Activated T-helper 1 cell treated with Interleukin-2 at 50 U/mL for 16 hours (primary cell): ENCODE measurements at places on chromosomes 11 and 22.

- DNase-seq: no peak
Measured at GRCh38 chr22:32548039-32548438, 73.4 kb downstream of the FBXO7 start.

DNA sequence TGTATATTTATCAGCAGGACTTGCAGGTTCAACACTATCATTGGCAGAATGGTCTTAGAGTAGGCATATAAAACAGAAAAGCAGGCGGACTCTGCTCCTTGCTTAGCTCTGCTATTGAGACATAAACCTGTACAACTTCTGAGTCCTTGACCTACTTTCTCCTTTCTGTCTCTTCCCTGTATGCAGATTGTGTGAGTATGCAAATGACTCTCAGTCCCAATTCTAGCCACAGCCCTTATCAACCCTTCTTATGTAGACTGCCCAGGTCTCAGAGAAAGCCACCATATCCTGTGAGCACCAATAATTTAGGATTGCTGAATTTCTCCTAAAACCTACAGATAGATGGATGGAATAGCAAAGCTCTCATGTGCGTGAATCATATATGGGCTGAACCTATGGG lies 367.6 kb upstream of the DDI1 start:
- no peak for DNase-seq

GRCh38 chr11:58787903-58788302 lies 56.2 kb upstream of the GLYAT start:
- DNase-seq: no peak

- no peak for DNase-seq
Measured at GRCh38 chr11:1054143-1055108, 17.9 kb upstream of the MUC6 start.

- DNase-seq: no peak
Measured at GRCh38 chr22:32846780-32847491, 45.4 kb downstream of the TIMP3 start.

GRCh38 chr11:61032824-61033223 lies 61.3 kb downstream of the CD6 start:
- no peak for DNase-seq

DNA sequence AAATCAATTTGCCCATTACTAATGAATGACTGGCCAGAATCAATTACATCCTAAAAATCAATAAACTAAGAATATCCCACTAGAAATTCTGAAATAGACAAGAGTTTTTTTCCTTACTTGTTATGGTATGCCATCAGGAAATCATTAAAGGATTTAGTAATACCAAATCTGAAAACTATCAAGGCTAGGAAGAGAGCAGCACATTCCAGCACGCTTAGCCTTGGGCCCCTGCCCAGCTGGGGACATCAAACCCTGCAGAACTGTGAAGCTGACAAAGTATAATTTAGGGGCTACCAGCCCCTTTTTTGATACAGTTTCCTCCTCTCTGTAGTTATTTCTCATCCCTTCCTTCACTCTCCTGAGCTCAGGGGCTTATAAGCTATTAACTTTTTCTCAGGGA lies 247.8 kb upstream of the ZC3H12C start:
- no peak for DNase-seq
